ENCODE measurements at places on chromosomes 12 and 14. TPM values are rescaled to one million over a fixed set of nuclear protein-coding genes. Genes with fewer than 3 reads are reported as not detected.

The WSCD2 gene
- 0.06 TPM for total RNA-seq

The LRRC9 gene
- total RNA-seq: not detected

The ALX1 gene
- not detected for total RNA-seq

The HOXC4 gene
- 1.4 TPM for total RNA-seq

The PCED1B gene
- 119 TPM for total RNA-seq

The RTN1 gene
- total RNA-seq: not detected

The PRPH gene
- not detected for total RNA-seq

The KSR2 gene
- total RNA-seq: 0.10 TPM

The ZFYVE1 gene
- total RNA-seq: 20.9 TPM

The ASCL1 gene
- not detected for total RNA-seq

The TMEM106C gene
- 31.3 TPM for total RNA-seq

The PRB2 gene
- not detected for total RNA-seq

The NR1H4 gene
- not detected for total RNA-seq

The RITA1 gene
- 7.8 TPM for total RNA-seq

The FGF23 gene
- total RNA-seq: not detected

The PKP2 gene
- total RNA-seq: 0.95 TPM

Measured in T-cell (primary cell).